ENCODE measurements at places on chromosomes 16 and 17.

DNA sequence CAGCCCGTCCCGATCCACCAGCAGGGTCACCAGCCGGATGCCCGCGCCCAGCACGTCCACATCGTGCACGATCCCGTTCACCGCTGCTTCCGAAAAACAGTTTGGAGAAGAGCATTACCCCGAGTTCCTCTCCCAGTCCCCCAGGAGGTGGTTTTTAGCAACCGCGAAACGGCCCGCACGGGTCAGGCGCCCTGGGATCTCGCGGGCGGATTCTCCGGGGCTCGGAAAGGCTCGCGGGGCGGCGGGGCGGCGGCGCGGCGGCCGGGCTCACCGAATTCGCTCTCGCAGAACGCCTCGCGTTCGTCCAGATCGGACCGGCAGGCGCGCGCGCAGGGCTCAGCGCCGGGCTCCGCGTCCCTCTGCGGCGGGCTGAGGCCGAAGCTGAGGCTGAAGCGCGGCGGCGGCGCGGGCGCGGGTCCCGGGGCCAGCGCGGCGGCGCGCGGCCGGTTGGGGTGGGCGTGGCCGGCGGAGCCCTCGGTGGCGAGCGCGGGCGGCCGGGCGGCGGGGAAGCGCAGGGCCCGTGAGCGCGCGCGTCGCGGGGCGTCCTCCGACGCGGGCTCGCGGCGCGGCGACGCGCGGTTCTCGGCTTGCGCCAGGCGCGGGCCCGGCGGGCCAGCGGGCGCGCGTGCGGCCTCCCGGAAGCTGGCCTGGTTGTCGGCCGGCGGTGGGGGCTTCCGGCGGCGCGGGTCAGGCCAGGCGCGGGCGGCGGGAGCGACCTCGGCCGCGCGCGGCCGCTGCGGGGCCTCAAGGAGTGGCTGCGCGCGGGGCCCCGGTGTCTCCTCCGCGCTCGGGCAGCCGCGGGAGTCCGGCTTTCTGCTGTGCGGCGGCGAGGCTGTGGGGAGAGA is 2.9 kb downstream of the C17orf58 start:
- peak overlapping the region; percentile 55 for H3K4me3 ChIP-seq
- no peaks in the 10 kb centered on the region for H3K36me3 ChIP-seq
- peak overlapping the region; percentile 60 for H3K27ac ChIP-seq
- H3K27me3 ChIP-seq: no peaks in the 10 kb centered on the region
- DNase-seq: peak; percentile 74

GRCh38 chr16:72677662-72678447 is 370.1 kb downstream of the ZFHX3 start:
- H3K27ac ChIP-seq: no peak overlapping the region
- no peaks in the 10 kb centered on the region for H3K27me3 ChIP-seq
- H3K36me3 ChIP-seq: no peaks in the 10 kb centered on the region
- H3K4me1 ChIP-seq: no peaks in the 10 kb centered on the region
- H3K4me3 ChIP-seq: no peak overlapping the region

DNA sequence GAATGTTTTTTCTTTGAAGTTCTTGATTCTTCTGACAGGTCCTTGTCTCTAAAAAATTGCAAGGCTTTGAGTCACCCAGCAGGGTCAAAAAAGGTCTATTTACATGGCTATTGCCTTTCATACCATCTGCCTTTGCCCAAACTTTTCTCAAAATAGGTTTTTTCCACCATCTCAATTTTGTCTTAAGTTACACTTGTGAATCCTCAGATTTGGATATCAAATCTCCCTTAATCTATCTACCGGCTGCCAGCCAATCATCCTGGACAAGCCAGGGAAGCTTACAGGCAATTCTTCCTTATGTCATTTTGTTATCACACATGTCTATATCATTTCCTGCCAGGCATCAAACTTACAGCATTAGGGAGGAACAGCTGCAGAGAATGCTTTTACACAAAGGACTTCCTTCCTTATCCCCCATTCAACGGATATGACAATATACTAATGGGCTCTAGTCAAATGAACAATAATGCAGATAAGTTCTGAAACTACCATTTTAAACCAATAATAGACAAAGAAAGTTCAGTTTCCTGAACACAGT is 104.1 kb upstream of the CORO6 start:
- peak overlapping the region; percentile 98 for H3K27ac ChIP-seq
- H3K4me1 ChIP-seq: peaks cover 44% of the 10 kb centered on the region
- peak overlapping the region; percentile 36 for H3K4me3 ChIP-seq
- peak; percentile 96 for DNase-seq
- no peaks in the 10 kb centered on the region for H3K27me3 ChIP-seq

DNA sequence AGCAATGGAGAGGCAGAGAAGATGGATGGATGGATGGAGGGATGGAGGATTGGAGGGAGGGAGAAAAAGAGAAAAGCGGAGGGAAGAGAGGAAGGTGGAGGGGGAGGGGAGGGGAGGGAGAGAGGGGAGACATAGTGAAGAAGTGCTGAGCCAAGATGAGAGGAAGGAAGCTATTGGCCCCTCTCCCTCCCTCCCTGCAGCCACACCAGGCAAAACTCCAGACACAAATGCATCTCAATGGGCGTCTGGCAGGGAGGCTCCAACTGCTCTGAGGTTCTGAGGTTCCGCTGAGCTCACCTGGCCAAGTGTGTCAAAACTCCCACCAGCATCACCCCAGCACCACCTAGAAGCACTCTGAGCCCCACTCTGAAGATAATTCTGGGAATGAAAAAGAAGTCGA is 26.9 kb upstream of the PHB1 start:
- H3K4me1 ChIP-seq: no peaks in the 10 kb centered on the region
- H3K27ac ChIP-seq: no peak overlapping the region
- H3K4me3 ChIP-seq: no peak overlapping the region
- peaks cover 24% of the 10 kb centered on the region for H3K27me3 ChIP-seq
- no peaks in the 10 kb centered on the region for H3K36me3 ChIP-seq

GRCh38 chr16:28917095-28917494 is 7.9 kb downstream of the RABEP2 start:
- H3K4me1 ChIP-seq: no peaks in the 10 kb centered on the region
- no peak overlapping the region for H3K4me3 ChIP-seq
- DNase-seq: no peak
- no peaks in the 10 kb centered on the region for H3K27me3 ChIP-seq
